ENCODE measurements at places on chromosomes 4 and X. TPM values are rescaled to one million over a fixed set of nuclear protein-coding genes. Genes with fewer than 3 reads are reported as not detected.

The BEX1 gene
- 0.30 TPM for total RNA-seq

The HSD17B13 gene
- 0.10 TPM for total RNA-seq

The PTCHD1 gene
- total RNA-seq: not detected

The HSFX4 gene
- total RNA-seq: not detected

The CNKSR2 gene
- total RNA-seq: 6.6 TPM

The FGFR3 gene
- 0.27 TPM for total RNA-seq

The IRS4 gene
- total RNA-seq: not detected

The NSG1 gene
- 2.1 TPM for total RNA-seq

The SPIN4 gene
- 3.7 TPM for total RNA-seq

The CHRDL1 gene
- total RNA-seq: not detected
